ENCODE measurements at places on chromosomes 6 and 20.

DNA sequence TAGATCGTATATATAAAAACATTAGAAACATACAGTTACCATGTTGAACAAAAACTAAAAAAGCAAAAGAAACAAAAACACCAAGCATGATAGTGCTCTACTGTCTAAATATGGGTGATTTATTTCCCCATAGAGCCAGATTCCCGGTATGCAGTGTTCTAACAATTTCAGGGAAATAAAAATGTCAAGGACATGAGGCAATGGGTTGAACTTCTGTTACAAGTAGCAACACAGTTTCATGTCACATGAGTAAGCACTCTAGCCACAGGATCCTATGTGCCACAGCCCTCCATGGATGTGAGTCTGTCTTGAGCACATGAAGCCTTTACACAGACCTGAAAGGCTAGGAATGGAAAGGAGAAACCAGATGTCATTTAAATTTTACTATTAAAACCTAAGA is 96.0 kb downstream of the MAP3K5 start:
- no peak for DNase-seq

DNA sequence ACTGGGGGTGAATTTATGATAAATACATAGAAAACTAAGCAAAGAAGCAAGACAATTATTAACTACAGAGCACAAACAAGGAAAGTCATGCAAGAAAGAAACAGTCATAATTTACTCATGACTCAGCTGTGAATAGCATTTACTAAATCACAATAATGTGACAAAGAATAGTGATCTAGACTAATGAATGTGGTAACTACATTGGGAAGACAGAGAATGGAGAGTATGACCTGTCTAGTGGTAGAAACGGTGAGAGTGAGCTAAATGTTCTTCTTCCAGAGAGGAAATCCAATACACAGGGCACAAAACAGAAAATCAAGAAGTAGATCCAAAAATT is 153.5 kb upstream of the DST start:
- DNase-seq = peak; percentile 40

DNA sequence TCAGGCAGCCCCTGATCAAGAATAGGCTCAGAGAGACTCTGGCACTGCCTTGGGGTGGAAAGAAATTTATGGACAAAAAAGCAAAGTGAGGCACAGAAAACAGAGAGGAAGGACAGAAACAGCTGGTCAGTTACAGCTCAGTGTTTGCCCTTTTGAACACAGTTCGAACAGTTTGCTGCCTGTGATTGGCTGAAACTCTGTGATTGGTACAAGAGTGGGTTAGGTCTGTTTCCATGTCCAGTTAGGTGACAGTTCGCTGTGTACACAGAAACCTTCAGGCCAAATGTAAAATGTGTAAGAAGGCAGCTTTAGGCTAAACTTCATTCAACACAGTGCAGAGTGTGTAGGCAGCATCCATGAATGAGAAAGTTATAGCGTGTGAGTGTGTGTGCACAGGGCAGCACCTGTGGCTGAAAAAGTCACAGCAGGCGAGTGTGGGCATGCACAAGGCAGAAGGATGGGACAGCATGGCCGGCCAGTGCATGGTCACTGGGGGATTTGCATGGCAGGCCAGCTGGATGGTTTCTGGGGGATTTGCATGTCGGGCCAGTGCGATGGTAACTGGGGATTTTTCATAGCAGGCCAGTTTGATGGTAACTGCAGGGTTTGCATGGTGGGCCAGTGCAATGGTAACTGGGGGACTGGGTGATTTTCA is 75.4 kb upstream of the FRMD1 start:
- DNase-seq = no peak

DNA sequence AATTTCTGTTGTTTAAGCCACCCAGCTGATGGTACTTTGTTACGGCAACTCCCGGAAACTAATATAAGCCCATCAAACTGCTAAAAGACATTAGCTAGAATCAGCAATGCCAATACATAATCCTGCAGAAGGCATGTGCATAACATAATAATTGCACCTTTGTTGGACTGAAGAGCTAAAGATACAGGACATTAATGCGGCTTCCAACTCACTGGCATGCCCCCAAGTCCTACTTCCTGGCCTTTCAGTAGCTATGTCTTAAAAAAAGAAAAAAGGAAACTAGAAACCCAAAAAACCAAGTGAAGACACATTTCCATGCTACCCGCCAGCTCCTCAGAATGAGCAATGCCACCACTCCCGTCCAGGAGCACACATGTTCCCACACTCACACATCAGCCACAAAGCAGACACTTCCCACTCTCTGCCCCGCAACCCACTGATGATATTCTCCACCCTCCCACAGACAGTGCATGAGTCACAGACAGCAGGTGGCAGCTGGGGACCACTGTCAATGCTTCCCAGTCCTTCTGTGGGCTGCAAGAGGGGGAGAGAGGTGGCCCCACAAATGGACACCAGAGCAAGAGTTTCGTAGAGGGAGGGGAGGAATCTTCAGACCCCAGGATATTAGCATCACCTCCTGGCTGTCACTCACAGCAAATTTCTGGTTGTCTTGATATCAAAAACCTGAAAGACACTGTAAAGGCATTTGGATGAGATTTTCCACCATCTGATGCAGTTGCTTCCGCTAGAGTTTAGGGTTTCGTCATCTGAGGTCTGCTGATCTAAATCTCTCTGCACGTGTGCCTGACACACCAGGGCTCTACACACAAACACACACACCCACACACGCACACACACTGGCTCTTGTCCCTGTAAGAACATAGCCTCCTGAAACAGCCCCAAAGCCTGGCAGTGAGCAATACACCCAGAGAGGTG is 32.8 kb downstream of the GFOD1 start:
- DNase-seq = peak; percentile 13

- no peak for DNase-seq
Measured at GRCh38 chr6:22621701-22622100, 52.3 kb downstream of the HDGFL1 start.

DNA sequence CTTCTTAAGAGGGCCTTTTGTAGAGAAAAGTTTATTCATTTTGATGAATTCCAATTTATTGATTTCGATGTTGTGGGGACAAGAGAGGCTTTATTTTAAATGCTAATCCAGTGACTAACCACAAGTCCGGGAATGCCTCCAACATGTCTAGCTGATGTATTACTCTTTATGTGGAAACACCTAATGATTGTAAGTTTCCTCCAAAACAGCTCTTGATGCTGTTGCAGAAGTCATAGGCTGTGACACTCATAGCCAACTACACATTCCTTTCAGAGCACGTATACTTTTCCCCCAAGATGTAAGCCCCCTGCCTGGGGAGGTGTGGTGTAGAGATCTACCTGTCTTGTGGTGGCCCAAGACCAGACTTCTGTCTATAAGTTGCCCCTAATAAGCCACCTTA is 61.3 kb upstream of the RNF24 start:
- DNase-seq = peak; percentile 91

DNA sequence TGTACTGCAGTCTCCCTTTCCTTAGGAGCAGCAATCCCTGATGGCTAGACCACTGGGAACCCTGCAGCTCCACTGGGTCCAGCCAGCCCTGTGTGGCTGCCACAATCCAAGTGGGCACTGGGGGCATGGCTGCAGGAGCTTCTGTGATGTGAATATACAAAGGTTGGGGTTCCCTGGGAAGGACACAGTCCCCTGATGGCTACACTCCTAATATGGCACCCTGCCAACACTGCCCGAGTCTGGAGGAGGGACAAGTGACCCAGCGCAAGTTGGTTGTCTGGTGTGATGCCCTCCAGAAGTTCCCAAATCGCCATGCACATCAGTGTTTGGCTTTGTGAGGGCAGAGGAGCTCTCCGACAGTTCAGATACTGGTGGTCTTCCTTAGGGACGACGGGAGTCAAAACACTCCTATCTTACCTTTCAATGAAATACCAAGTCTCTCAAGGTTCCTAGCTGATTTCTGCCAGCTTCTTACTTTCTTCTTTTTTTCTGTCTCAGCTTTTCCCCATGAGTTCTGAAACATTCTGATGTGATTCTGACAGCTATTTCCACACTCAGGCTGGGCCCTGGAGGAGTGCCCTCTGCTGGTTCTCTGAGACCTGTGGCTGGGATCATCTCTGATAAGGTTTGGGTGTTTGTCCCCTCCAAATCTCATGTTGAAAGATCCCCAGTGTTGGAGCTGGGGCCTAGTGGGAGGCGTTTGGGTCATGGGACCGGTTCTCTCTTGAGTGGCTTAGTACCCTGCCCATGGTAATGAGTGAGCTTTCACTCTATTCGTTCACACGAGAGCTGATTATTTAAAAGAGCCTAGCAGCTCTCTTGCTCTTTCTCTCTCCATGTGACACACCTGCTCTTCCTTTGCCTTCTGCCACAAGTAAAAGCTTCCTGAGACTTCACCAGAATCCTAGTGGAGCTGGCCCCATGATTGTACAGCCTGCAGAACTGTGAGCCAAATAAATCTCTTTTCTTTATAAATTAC is 15.5 kb upstream of the ZFP57 start:
- DNase-seq = no peak

DNA sequence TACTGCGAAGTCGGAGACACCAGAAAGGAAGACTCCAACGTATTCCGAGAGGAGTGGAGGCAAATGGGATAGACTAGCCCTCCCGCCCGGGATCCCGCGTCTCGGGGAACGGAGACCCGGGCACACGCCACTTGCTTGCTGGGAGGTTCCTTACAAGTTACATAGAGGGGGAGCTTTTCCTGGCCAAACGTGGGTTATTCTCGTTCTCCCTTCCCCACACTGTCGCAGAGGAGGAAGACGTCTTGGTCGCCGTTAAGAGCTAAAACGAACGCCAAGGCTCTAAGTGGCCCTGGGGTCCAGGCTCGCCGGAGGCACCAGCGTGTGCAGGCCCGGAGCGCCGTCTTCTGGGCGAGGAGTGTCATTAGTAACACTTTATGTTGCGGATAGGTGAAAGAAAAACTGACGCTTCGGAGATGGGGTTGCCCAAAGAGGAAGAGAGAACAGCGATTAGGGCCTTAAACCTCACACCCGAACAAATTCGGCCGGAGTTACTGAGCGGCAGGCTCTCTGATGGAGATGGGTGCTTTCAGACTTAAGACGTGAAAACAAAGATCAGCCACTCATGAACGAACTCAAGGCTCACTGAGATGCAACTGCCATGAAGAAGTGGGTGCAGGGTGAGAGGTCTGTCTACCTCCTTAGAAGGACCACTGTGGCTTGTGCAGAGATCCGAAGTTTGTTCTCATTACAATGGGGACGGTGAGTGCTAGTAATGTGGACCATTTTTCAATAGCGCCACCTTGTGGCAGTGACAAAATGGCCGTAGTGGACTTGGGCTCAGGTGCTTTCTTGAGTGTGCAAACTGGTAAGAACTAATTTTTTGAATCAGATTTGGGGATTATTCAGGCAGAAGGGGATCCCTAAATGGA is 11.7 kb upstream of the ZNF311 start:
- DNase-seq = peak; percentile 84
